Fibroblast of gingiva (primary cell): ENCODE measurements at places on chromosomes 7 and 10.
A peak's percentile ranks its signal among the peaks of the same experiment; 100 is the strongest.

- no peak for DNase-seq
Measured at GRCh38 chr7:72413886-72414285, 1.7 kb upstream of the CALN1 start.

- DNase-seq = no peak
Measured at GRCh38 chr7:17687361-17687760, 252.9 kb downstream of the SNX13 start.

GRCh38 chr10:43211431-43212042 lies 55.3 kb downstream of the RASGEF1A start:
- DNase-seq = no peak

GRCh38 chr7:82740246-82740848 lies 296.8 kb upstream of the CACNA2D1 start:
- peak; percentile 46 for DNase-seq

GRCh38 chr10:32386623-32387260 lies 39.8 kb upstream of the EPC1 start:
- no peak for DNase-seq
